ENCODE measurements at places on chromosomes 4 and X.

- DNase-seq = peak; percentile 11
These were observed 27.2 kb downstream of the BST1 start for GRCh38 chr4:15729910-15730533.

DNA sequence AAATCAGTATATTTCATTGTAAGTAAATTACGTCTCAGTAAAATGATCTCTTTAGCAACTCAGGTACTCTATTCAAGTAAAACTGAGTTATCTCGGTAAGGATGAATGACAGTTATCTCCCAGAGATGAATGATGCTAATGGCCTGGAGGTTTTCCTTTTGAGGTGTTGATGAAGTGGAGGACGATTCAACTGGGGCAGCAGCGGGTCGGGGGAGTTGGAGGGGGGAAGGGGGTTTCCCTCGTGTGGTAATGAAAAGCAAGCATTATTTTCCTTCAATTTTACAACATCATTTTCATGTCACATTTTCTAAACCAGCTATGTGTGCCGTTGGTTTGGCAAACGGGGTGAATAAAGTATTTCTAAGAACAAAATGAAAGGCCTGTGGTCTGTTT is 92.4 kb upstream of the ATXN3L start:
- no peak for DNase-seq

DNA sequence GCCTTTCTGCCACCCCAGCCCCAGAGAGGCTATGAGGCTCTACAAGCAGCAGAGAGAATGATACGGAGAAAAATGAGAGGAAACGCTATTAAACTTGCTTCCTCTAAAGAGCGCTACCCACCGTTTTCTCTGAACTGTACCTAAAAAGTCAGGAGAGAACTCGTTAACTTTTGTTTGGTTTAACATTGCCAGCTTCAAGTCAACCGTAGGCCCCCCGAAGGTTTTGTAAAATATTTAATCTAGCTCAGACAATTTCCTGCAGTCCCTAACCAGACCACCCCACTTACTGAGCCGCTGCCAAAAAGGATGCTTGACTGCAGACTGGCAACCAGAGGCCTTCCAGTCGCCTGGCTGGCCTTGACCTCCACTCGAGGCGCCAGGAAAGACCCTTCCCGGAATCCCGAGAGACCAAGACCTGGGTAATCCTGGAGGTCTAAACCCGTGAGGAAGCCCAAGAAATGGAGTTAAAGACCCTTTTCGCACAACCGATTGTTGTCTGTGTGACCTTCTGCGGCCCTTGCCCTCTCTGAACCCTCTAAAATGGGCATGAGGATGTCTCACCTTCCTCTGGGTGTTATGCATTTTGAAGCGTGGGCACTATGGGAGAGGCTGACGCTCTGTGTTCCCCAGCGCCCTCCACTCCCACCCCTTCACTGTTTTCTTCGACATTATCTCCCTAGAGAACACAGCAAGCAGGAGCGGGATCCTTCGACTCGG is 86.3 kb downstream of the BCOR start:
- no peak for DNase-seq

- no peak for DNase-seq
These were observed 44.6 kb downstream of the RAB33A start for GRCh38 chrX:130216320-130216719.

DNA sequence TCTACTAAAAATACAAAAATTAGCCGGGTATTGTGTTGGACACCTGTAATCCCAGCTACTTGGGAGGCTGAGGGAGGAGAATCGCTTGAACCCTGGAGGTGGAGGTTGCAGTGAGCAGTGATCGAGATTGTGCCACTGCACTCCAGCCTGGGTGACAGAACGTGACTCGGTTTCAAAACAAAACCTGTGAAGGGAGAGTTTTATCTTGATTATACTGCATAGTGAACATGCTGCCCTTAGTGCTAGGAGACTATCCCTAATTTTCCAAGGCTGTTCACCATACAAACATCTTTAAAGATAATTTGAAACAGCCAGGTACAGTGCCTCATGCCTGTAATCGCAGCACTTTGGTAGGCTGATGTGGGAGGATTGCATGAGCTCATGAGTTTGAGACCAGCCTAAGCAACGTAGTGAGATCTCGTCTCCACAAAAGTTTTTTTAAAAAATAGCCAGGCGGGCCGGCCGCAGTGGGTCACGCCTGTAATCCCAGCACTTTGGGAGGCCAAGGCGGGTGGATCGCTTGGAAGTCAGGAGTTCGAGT is 6.2 kb downstream of the AFF1 start:
- DNase-seq = no peak

DNA sequence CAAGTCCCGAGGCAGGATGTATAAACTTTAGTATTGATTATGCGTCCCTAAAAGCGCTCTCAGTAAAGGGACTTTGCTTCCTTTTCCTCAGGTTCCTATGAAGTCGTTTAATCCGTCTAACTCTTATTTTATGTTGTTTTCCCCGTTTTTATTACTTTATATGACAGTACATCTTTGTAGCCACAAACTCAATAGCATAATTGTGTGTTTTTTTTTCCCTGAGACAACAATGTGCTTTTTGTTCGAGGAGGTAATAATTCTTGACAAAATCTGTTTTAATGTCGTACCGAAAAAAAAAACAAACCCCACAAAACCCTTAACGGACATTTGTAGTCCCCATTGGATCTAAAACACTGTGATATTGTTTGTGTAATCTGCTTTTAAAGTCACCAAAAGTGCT is 17.9 kb upstream of the PPP2R3B start:
- no peak for DNase-seq

- no peak for DNase-seq
These were observed at the start of gene HMX1 for GRCh38 chr4:8871417-8872401. Gene HMX1 (minus strand): TSS chr4:8871839. CDS start chr4:8871614, 225 bp downstream.

GRCh38 chr4:38132107-38132673 is 172.0 kb downstream of the PTTG2 start:
- peak; percentile 40 for DNase-seq

DNA sequence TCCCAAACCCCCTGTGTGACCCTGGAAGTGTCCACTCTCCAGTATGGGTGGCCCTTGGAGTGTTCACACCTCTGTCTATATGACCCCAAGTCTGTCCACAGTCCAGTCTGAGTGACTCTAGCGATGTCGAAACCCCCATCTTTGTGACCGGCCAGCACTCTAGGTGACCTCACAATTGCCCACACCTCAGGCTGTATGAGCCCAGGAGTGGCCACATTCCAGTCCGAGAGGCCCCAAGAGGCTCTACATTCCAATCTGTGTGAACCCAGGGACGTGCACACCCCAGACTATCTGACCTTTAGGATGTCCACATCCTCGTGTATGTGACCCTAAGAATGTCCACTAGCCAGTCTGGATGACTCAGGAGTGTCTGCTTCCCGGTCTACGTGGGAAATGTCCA is 7.3 kb upstream of the GLOD5 start:
- DNase-seq = no peak

DNA sequence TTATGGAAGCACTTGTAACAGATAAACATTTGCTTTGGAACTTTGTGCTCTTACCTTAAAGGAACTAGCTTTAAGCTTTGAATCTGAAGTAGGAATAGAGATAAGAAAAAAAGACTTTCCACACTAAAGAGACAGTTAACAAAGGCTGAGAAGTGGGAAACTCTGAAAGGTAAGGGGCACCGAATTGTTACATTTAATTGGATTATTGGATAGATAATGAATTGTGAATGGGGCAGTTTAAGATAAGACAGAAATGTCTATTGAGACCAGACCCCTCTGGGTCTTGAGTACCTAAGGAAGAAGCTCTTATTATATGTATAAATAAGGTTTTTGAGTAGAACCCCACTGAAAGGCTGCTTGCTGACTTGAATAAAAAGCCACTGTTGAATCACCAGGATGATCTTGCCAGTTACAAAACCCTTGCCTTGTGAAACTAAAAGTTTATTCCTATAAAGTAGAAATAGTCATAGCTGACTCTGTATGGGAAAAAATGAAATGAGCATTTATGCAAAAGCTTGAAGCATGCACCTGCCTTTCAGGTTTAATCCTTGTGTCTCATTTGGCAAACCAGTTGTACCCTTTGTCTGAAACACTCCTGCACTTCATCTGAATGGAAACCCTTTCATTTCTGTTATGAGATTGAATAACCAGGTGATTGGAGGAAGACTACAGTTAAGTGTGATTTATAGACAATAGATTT is 423.2 kb downstream of the RPA4 start:
- DNase-seq = no peak

DNA sequence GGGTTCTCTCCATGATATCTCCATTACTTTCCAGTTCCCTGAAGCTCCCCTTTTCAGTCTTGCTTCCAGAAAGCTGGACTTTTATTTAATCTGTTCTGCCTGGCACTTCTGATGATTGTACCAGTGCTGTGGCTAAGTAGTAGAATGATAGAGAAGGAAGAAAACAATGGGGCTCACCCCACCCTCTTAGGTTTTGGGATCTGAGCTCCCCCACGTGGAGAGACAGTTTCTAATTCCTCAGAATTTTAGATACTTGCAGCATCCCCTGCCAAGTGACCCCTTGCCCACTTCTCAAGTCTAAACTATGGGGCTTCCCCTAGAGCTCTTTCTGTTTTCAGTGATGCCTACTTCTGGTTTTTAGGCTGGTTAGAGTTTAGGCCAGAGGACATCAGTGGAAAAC is 73.9 kb downstream of the GC start:
- DNase-seq = no peak

- DNase-seq = no peak
These were observed 54.4 kb upstream of the ATP6AP2 start for GRCh38 chrX:40526412-40526811.

GRCh38 chr4:91345632-91346031 is 958.1 kb upstream of the GRID2 start:
- DNase-seq = no peak

GRCh38 chrX:130552444-130553073 is 150.8 kb downstream of the RBMX2 start:
- DNase-seq = no peak

- no peak for DNase-seq
These were observed 142.8 kb downstream of the GRIA2 start for GRCh38 chr4:157363360-157363759.

DNA sequence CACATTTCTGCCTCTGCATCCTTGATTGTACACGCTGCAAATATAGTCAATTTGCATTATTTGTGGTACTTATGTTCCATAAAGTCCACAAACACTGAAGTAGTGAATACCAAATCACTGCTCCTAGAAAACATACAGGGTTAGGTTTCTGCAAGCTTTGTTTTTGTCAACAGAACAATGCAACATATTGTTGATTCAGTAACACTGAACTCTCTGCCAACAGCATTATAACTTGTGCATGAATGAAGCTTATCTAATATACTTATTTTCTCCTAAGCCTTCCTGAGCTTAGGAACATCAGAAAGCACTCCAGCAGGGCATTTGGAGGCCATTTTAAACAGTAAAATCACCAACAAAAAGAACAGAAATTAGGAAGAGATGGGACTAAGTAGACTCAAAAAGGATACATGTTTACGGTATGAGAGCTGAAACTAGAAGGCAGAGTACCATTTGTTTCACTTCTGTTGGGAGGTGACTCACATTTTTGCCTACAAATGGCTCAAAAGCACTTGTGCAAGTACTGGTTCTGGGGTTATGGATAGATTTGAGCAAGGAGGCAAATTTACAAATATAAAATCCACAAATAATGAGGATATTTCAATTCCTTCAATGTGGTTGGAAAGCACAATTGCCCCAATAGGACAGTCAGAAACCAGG is 14.1 kb downstream of the COX18 start:
- DNase-seq = no peak

GRCh38 chr4:75516144-75516543 is 1.9 kb downstream of the THAP6 start:
- DNase-seq = no peak

DNA sequence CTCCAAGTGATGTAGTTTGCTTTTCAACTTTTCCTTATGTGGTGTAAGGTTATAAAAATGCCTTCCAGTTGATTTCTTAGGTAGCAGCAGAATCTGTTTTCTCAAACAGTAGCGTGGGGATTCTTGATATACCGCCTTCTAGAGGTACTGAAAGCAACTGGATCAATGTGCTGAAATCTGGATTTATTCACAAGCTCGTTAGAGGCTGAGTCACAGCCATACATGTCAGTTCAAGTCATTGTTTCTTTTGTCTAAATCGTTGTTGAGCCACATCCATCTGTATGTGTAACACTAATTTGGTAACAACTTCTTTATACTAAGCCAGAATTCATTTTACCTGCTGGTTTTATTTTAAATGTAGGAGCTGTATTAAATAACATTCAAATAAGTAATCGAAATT is 200.0 kb upstream of the MAD2L1 start:
- no peak for DNase-seq

- DNase-seq = no peak
These were observed 1.4 kb downstream of the PDZD4 start for GRCh38 chrX:153828723-153829548.

All from CD4-positive, alpha-beta T cell (primary cell).